ENCODE measurements at places on chromosomes 11 and 22.

DNA sequence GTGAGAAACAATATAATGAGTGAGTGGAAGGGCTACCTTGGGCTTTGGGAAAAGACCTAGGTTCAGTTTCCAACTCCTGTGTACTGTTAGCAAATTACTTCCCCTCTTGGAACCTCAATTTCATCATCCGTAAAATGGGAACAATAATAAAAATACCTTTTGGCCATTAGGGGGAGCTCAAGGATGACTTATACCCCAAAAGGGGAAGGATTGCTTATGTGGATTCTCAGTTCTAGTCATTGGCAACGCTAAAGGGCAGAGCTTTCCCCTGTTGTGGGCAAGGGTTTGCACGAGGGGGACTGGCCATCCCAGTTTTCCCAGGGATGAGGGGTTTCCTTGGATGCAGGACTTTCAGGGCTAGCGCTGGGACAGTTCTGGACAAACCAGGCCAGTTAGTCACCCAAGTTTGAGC is 3.1 kb upstream of the COMMD9 start:
- DNase-seq = peak; percentile 39

GRCh38 chr11:2375964-2376551 is 1.1 kb upstream of the CD81 start:
- DNase-seq = peak; percentile 68

DNA sequence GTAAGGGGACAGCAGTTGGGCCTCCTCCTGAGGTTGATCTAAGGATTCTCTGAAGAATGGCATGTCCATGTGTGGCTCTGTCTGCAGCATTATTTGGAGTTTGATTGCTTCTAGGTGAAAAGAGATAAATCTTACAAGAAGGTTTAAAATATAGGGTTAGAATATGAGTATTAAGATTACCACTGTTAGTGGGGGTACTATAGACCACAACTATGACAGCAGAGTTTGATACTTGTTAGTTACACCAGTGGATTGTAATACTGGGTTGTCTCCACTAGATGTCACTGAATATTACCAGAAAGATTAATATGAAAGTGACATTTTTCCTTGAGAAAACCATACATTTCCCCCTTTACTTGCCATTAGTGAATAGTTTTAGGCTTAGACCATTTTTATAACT is 47.9 kb downstream of the ZNF280B start:
- peak; percentile 6 for DNase-seq

GRCh38 chr22:30823015-30823370 is 128.3 kb downstream of the OSBP2 start:
- peak; percentile 42 for DNase-seq

DNA sequence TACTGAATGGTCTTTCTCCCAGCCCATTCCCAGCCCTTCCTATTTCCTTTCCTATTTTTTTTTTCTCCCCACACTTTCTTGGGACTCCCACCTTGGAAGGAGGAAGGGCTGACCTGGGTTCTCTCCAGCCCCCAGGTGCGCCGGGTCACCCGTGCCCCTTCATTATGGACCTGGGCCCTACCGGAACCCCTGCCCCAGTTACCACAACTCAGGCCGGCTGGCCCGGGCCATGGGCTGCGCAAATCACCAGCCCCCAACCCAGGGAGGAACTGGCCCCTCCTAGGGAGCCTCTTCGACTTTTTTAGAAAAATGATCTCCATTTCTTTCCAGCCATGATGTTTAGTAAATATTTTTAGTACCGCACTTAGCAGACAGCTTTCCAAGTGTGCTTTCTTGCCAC is 62.2 kb downstream of the MORC2 start:
- DNase-seq = no peak

DNA sequence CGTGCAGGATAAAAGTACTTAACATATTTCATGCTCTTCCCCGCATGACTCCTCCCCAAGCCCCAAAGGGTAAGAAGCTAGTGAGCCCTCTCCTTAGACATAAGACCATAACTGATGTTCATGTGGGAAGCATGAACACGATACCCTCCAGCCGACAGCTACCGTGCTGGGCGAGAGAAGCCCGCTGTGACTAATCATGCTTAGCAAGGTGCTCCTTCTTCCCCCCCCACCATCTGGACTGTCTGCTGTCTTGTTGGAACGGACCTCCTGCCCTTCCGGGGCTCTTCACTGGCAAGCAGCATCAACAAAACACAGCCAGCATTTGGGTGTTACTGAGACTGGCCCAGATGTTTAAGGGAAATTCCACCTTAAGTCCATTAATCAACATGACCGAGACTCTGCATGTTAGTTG is 200.6 kb downstream of the DBX1 start:
- DNase-seq = no peak

GRCh38 chr22:46619240-46619829 is 851 bp upstream of the GRAMD4 start:
- DNase-seq = no peak

DNA sequence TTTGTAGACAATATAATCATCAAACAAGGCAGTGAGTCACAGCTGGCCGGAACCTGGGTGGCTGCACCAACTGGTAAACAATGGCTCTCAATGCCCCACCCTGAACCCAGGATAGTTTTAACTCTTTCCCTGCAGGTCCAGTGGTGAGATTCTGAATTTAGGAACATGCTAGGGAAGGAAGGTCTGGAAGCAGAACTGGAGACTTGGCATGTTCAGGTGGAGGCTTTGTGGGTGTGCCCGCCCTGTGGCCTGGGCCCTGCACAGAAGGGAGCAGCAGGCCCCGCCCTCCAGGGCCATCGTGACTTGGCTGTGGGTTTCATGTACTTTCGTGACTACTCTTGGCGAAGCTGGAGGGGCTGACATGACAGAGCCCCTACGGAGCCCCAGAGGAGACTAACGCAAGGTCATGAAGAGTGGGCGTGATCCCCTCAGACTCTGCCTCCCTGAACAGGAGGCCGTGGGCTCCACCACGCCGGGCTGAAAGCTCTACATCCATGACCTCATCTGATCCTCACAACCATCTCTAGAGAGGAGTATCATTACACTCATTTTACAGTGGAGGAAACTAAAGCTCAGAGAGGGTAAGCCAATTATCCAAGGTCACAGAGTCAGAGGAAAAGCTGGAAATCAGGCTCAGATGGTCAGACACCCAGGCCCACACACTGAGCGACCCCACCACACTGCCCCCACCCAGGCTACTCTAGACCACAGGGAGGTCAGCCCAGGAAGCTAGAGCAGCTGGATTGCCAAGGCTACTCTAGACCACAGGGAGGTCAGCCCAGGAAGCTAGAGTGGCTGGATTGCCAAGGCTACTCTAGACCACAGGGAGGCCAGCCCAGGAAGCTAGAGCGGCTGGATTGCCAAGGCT is 27.3 kb downstream of the MAFF start:
- DNase-seq = peak; percentile 77

DNA sequence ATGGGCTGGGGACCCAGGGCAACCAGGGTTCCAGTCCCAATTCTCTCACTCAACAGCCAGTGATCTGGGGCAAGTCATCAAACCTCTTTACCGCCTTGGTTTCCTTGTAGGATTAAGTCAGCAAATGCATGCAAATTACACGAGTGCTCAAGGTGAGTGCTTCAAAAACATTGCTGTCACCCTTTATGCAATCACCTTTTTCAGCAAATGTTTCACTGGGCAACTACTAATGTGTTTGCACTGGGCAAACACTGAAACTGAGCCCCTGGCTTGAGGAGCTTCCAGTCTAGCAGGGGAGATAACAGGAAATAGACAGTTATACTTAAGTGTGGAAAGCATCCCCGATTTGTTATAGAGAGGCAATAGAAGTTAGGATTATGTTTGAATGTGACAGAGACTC is 37.7 kb upstream of the DMC1 start:
- no peak for DNase-seq

GRCh38 chr11:66008468-66009101 is 3.2 kb upstream of the CST6 start:
- peak; percentile 67 for DNase-seq

GRCh38 chr11:122155765-122156527 is 39.9 kb upstream of the BLID start:
- no peak for DNase-seq

GRCh38 chr11:119536801-119537200 is 113.8 kb upstream of the THY1 start:
- DNase-seq = no peak

DNA sequence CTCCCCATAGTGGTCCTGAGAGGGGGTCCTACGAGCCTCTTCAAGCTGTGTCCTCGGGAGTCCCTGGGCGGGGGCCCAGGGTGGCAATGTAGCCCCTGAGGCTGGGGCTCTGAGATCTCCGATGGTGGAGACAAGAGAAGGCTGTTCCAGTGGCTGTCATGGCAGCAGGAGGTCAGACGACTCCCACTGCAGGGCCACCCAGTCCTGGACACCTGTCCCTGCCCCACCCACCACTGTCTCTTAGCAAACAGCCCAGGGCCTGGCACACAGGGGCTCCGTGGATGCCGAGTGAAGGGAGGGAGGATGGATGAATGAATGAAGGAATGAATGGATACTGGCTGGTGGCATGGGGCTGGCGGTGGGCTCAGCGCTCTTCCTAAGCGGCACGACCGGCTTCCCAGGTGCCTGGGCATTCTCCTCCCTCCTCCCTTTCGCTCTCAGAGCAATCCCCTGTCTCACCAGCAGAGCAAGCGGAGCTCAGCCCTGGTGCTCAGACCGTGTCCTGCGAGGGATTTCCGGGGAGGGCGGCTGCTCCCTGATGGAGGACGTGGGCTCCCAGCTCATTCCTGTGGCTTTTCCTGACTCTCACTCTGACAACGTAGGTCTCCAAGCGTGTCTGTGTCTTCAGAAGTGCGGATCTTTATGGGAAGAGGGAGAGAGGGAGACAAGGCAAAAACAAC is 1272.6 kb downstream of the BRD1 start:
- DNase-seq = no peak

GRCh38 chr11:64078284-64078683 is 42.6 kb downstream of the FLRT1 start:
- no peak for DNase-seq

DNA sequence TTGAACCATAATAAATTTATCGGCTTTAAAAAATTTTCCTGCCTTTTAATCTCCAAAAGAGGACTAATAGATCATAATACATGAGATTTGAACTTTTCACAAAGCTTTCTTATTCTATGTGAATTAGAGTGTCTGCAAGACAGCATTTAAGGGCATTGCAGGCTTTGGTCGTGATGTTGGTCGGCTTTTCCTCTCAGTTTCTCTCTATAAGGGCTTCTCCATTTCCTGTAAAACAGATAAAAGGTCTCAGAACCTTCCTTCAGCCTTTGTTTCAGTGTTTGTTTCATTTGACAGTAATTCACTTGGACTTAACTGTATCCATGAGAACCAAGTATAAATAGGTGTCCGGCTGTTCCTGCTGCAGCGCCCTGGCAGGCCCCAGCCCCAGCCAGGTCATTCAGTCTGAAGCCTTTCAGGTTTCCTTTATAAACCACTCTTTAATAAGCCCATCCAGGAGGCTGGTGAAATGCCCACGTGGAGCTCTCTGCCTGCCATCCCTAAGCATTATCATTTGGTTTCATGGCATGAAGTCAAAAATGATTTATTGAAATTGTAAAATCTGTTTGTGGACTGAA is 37.2 kb upstream of the ADSL start:
- DNase-seq = no peak

- DNase-seq = no peak
These were observed 23.4 kb downstream of the CELSR1 start for GRCh38 chr22:46513908-46514550.

GRCh38 chr11:118370774-118371173 is 11.4 kb downstream of the UBE4A start:
- peak; percentile 69 for DNase-seq

DNA sequence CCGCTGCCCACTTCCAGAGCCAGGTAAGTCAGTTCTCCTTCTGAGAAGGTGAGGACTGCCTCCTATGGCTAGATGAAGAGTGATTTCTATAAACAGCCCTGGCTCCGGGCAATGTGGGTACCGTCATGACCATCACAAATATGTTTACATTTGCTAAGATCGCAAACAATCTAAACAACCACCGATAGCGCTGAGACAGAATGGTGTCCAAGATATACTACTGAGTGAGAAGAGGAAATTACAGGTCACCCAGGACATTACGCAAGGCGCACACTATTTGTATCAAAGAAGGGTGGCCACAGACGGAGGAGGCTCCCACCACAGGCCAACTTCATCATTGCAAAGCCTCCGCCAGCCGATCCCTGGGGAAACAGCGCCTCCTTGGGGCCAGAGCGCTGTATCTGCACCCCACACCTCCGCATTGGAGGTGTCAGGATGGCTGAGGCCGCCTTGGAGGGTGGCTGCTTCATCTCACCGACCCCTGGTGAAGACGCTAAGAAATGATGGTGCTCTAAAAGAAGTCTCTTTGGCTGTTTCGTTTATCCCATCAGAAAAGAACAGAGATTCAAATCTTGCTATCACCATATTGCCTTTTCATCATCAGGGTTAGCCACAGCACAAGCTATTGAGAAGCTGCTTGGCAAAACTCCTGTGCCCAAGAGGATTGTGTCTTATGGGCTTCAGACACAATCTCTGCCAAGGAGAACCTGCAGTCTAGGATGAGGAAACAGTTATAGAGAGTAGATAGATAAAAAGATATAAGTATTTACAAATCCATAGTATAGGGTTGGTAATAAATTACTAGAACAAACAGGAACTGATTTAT is 12.3 kb upstream of the ASRGL1 start:
- DNase-seq = peak; percentile 74

DNA sequence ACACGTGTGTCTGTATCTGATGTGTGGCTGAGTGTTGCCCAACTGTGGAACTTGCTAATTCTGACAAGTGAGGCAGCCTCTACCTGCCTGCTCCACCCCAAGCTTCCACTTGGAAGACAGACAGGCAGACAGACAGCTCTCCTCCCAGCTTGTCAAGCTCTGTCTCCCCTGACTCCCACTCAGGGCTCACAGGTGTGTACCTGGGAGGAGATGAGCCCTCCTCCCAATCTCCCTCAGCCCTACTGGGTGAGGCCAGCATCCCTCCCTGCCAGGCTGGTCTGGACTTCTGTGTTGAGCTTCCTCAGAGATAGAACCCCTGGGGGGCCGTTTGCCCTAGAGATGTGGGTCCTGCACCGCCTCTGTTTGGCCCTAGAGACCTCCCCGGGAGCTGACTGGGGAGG is 1.0 kb upstream of the CHRM1 start:
- no peak for DNase-seq

DNA sequence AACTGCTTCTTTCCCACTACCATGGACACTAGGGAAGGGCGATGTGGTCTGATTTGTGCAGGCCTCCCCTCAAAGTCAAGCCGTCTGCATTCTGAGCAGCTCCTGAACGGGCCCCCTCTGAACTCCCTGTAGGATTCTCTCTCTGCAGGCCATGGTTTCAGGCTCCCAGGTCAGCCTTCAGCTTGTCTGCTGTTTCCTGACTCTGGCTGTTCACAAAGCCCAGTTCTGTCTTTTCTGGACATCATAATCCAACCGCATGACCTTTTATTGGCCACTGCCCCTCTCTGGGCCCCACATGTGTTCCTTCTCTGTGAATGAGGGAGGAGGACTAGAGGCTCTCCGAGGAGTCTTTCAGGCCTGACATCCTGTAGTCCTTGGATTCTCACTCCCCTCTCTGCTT is 161.0 kb downstream of the FEZ1 start:
- DNase-seq = no peak

DNA sequence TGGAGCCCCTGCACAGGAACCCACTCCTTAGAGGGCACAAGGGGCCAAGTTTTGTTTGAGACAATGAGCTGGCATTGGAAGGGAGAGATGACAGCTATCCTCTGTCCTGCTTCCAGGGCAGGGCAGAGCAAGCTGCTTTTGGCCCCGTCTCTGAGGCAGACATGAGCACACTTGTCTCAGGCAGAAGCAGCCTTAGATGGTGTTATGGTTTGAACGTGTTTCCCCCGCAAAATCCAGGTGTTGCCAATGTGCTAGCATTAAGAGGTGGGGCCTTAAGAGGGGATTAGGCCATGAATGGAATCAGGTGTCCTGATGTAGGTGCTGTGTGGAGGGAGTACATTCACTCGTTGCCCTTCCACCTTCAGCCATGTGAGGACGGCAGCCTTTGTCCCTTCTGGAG is 2.5 kb downstream of the TP53AIP1 start:
- no peak for DNase-seq

GRCh38 chr22:24315367-24315966 is 44.8 kb downstream of the SPECC1L start:
- no peak for DNase-seq
